ENCODE measurements at places on chromosomes 7 and 10. TPM values are rescaled to one million over a fixed set of nuclear protein-coding genes. Genes with fewer than 3 reads are reported as not detected.

GRCh38 chr7:131555552-131556052 is 826 bp downstream of the PODXL start:
- DNase-seq: no peak

- DNase-seq: peak; percentile 77
Observed at GRCh38 chr7:117666031-117666430, 186.2 kb downstream of the CFTR start.

DNA sequence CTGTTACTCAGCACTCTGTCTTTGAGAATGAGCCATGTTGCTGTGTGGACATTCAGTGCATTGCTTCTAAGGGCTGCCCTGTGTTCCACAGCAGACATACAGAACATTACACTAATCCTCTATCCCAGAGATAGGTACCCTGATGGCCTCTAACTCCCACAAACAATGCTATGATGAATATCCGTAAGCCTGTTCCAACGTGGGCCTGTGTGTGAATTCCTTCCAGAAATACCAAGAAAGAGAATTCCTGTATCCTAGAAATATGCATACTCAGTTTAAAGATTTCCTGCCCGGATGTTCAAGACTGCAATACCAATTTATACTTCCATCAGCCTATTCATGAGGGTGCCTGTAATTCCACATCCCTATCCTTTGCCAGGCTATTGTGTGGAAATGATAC is 21.3 kb upstream of the ST8SIA6 start:
- no peak for DNase-seq

GRCh38 chr7:55574051-55574717 is 1.9 kb upstream of the VOPP1 start:
- no peak for DNase-seq

- DNase-seq: no peak
Observed at GRCh38 chr7:127290801-127291361, 38.1 kb upstream of the GRM8 start.

DNA sequence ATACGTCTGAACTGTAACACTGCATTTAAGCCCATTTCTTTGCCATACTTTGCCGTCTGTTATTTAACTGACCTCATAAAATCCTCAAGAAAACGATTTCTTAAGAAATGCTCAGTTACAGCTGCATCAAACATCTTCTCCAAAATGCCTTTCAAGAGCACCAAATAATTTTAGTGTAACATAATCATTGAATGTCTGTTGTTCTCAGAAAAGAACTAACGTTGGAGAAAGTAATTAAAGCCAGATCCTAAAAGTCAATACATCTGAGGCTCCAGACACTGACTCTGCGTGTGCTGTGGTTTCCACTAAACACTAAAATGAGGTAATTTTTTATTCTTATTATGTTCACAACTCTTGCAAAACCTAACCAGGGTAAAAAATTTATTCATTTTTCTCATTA is 63.7 kb upstream of the LRRC17 start:
- no peak for DNase-seq

DNA sequence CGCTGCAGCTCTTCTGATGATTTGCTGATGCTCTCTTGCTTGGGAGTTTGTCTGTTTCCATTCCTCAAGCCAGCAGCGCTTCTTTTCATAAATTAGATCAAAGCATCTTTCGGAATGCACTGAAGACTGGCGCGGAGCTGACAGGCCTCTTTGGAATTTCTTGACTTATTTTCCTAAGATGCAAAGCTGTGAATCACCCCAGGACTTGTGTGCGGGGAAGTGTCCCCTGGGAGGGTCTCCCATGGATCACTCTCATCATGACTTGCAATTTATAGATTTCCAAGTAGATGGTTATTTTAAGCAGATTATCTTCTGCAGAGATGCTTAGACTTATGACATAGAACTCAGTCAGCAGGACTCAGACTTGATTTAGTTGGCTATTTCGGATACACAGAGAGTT is 467.2 kb downstream of the TCERG1L start:
- DNase-seq: no peak

DNA sequence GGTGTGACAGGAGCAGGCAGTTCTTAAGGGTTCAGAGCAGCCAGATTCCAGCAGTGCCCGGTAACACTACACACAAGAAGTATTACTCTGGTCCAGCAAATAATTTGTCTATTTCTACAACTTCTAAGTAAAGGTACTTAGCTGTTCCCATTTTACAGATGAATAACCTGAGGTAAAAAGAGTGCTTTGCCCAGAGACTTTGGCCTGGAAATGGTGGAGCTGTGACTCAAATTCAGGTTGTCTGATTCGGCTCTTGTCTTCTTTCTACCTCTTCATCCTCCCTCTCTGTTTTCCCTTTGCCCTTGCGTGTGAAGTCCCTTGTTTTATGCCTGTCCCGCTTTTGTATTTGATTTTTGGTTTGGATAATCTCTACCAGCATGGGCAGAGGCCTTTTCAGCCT is 17.1 kb downstream of the SFRP5 start:
- DNase-seq: no peak

DNA sequence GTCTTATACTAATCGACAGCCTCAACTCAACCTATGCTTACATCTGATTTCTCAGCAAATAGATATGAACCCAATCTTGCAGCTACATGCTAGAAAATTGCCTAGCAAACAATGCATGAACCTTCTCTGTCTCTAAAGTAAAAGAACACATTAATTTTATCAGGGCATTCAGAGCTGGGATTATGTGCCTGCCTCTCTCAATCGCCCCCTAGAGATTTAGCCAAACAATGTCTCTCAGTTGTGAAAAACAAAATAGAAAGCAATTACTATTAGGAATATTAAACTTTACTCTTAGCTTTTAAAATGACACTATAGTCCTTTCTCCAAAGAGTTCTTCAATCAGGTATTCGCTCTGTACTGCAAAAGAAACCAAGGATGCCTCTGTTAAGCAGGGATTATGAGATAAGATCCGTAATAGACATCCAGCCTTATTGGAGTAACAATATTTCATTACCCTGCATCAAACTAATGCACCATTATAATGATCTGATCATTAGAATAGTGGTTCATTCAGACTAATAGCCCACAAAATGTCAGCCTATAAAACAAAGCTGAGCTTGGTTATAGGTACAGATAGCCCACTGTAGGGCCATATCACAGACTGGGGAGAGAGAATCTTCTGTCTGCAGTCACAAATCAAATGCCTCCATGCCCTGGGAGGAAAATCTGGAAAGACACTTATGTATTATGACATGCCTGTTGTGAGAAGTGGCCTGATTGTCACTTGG is 736.9 kb downstream of the PARD3 start:
- no peak for DNase-seq

DNA sequence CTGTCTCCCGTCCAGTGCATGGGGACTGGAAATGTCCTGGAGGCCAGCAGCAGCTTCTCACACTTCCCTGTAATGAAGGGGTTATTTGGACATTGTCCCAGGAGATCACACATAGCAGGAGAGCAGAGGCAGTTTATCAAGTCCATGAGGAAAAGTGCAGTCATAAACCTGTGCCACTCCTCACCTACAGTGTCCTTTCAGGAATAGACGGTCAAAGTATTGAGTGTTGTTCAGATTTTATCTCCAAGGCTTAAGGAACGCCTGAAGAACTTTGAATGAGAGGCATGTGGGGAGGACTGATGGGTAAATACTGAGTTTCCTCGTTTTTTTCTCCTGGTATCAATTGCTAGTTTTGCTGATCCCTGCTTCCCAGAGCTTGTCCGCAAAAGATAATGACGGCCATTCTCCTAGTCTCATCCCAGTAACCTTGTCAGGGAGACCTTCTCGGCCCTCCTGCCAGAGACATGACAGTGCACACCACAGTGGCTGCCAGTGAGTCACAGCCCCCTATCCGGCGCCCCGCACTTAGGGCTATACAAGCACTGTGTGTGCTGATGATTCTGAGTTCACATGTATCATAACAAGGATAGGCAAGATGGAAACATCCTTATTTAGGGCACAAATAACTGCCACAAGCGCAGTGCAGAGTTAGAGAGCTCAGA is 495.5 kb upstream of the MGMT start:
- no peak for DNase-seq

DNA sequence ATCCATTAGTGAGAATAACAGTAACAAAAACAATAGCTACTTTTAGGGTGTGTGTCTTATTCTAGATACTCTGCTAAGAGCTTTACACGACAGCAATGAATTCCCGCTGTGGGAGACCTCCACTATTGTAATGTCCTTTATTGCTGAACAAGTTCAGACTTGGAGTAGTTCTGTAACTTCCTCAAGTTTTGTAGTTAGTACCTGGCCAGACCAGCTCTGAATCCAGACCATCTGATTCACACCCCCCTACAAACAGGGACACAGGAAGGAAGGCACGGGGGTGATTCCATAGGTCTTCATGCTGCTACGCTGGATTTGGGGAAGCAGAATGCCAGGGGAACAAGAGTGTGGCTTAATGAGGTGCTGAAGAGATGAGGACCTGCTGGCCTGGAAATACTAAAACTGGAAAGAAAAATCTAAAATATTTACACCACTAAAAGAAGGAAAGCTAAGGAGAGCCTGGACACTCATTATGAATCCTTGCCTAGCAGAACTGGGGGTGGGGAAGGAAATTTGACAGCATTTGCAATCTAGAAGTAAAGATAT is 194.6 kb upstream of the TMEM72 start:
- DNase-seq: no peak

ASB10 gene
- polyA plus RNA-seq: not detected

C7orf57 gene
- 0.09 TPM for polyA plus RNA-seq

TMEM229A gene
- not detected for polyA plus RNA-seq

DNA sequence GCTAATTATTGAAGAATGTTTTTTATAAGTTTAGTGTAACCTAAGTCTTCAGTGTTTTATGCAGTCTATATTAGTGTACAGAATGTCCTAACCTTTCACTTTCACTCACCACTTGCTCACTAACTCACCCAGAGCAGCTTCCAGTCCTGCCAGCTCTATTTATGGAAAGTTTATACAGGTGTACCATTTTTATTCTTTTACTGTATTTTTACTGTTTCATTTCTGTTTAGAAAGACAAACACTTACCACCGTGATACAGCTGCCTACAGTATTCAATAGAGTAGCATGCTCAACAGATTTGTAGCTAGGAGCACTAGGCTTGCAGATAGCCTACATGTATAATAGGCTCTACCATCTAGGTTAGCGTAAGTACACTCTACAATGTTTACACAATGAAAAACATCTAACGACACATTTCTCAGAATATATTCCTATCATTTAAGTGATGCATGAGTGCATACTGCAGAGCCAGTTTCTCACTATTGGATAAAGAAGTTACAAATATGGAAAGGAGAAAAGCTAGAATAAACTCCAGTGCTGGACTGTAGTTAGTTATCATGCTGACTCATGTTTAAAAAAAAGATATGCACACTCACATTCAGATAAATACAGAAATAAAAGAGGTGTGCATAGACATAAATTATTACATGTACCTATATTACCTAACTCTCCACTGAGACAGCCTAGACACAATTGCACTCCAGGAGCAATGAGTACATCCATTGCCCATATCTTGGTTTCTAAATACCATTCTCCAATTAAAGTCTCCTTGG is 30.4 kb downstream of the STEAP1B start:
- DNase-seq: no peak

WNT8B gene
- 0.04 TPM for polyA plus RNA-seq

TDRD1 gene
- polyA plus RNA-seq: not detected

DNA sequence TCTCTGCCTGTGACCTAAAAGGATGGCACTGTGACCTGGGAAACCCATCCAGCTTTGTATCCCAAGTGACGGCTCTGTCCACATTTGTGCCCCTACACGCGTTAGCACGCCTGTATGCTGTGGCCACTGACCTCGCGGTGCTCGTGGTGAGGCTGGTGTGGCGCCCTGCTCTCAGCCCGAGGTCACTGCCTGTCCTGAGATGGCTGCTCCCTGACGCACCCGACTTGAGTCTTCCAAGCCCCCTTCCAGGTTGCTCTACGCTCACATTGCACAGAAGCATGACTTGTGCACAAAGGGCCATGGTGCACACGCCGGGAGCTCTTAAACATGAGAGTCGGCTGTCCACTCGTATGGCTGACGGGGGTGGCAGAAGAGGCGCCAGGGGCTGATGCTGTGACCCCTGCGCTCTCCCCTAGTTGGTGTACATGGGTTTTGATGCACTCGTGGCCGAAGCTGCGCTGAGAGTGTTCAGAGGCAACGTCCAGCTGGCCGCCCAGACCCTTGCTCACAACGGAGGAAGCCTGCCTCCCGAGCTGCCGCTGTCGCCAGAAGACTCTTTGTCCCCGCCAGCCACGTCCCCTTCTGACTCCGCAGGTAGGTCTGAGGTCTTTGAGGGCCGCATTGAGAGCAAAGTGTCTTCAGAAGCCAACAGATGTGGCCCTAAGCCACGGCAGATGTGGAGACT is 33.5 kb downstream of the WDR86 start:
- DNase-seq: no peak

- no peak for DNase-seq
Observed at GRCh38 chr10:2207246-2207922, 470.1 kb upstream of the ADARB2 start.

XRCC2 gene
- 14.3 TPM for polyA plus RNA-seq

GRCh38 chr7:98779800-98780587 is 89.8 kb downstream of the TMEM130 start:
- no peak for DNase-seq

CHST12 gene
- 12.0 TPM for polyA plus RNA-seq

C10orf62 gene
- polyA plus RNA-seq: not detected

DNA sequence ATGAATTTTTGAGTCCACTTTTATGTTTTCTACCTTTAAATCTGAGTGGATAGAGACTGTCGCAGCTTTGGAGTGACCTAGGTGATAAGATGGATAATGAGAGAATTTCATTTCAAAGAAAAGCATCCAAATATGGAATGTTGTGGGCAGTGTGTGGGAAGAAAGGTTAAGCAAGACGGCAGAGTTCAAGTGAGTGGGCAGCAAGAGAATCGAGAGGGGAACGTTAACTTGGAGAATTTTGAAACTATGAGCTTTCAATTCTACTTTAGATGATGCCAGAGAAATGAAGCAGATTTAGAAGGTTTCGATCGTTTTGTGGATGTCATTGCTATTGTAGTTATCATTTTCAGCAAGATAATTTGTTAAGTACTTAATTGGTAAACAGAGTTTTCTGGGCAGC is 73.0 kb downstream of the XRCC2 start:
- no peak for DNase-seq

ARHGAP22 gene
- 3.7 TPM for polyA plus RNA-seq

CCL24 gene
- polyA plus RNA-seq: not detected

DNA sequence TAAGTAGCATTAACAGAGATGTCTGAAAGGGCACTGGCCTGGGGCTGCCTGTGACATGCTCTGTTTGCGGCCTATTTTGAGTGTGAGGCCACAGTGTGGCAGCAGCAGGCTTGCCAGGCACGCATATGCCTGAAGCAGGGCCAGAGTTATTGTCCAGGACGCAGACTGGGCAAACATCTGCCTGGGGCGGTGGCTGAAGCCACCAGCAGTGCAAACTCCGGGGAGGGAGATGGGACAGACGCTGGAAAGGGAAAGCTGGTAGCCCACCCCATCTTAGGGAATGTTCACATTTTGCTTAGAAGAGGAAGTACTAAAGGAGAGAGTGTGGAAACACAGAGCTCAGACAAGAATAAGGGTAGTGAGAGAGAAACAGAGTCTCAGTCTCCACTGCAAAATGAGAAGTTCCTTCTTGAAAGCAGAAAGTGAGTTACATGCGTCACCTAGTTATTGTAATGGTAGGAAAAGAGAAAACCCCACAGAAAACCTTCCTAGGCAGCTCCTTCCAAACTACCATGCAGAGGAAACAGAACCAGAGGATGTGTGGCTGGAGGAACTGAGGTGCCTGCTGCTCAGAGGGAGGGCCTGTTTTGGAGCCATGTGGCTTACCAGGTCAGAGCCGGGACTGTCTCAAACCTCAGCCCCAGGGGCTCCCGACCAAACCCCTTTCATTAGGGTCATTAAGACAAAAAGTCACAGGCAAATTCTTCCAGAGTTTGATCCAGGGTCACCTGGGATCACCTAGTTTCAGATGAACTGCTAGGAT is 14.5 kb downstream of the AKR1B1 start:
- no peak for DNase-seq
